NCI-H446 treated with DMSO at 0.1 percent for 48 hours (cell line): ENCODE measurements at places on chromosomes 2 and 18.

- no peak for DNase-seq
Observed at GRCh38 chr2:15967415-15968279, 27.3 kb downstream of the MYCN start.

- DNase-seq, result peak; percentile 15
Observed at GRCh38 chr2:149799013-149799705, 211.6 kb upstream of the MMADHC start.

DNA sequence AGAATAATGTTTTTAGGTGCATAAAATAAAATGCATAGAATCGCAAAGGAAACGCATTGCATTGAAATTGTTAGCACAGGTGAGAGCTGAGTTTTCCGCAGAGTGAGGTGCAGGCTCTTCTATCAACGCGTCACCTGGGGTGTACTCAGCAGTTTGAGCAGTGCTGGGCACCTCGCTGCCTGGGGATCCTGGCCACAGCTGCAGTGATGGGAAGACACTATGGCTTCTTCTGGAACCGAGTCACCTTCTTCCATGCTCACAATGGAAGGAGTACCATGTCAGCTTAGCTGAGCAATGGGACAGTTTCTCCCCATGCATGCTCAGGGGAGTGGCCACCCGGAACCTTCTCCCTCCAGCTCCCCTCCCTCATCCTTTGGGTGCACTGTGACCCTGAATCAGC is 95.4 kb upstream of the OTOS start:
- no peak for DNase-seq

- DNase-seq, result no peak
Observed at GRCh38 chr2:214051585-214051984, 359.3 kb upstream of the VWC2L start.

GRCh38 chr2:189142893-189143759 is 36.4 kb downstream of the COL5A2 start:
- DNase-seq, result no peak
